ENCODE measurements at places on chromosomes 12 and 14. TPM values are rescaled to one million over a fixed set of nuclear protein-coding genes. Genes with fewer than 3 reads are reported as not detected.

Gene VASH1
- total RNA-seq: 9.0 TPM

Gene GNPTAB
- total RNA-seq: 91.1 TPM

Gene NTF3
- not detected for total RNA-seq

Gene LRTM2
- total RNA-seq: not detected

Gene ESPL1
- 90.5 TPM for total RNA-seq

Gene CACNA2D4
- 8.0 TPM for total RNA-seq

Gene TGM1
- total RNA-seq: 5.8 TPM

Gene DIO3
- total RNA-seq: not detected

Gene PLEKHD1
- total RNA-seq: 0.08 TPM

Gene INHBC
- not detected for total RNA-seq

Gene CD69
- total RNA-seq: 116 TPM

Gene SLCO1A2
- total RNA-seq: not detected

Gene PLXNC1
- 44.3 TPM for total RNA-seq

Gene GDF3
- not detected for total RNA-seq

Gene ASPG
- not detected for total RNA-seq

Gene SCN8A
- total RNA-seq: 0.96 TPM

Gene B4GALNT3
- 4.4 TPM for total RNA-seq

Gene TMEM132C
- total RNA-seq: not detected

Gene CIROP
- total RNA-seq: not detected

Gene WIF1
- not detected for total RNA-seq

Gene PPP1R1A
- not detected for total RNA-seq

Gene SERPINA12
- not detected for total RNA-seq

Gene HOXC5
- total RNA-seq: not detected

Gene ACYP1
- 50.7 TPM for total RNA-seq

Gene DHH
- total RNA-seq: 0.25 TPM

Gene STXBP6
- total RNA-seq: not detected

Gene KRT6C
- not detected for total RNA-seq

Gene FGF23
- not detected for total RNA-seq

Gene CLEC6A
- total RNA-seq: not detected

Gene LRRIQ1
- total RNA-seq: not detected

Gene RPS6KL1
- total RNA-seq: 2.6 TPM

Gene BEGAIN
- 2.3 TPM for total RNA-seq

Gene PTCSC3
- not detected for total RNA-seq

Gene FAM222A
- total RNA-seq: 0.96 TPM

Gene TMEM253
- total RNA-seq: not detected

Gene LRCOL1
- total RNA-seq: not detected

Gene FGF6
- total RNA-seq: not detected

Gene PSMA6
- total RNA-seq: 221 TPM

Gene FAM186B
- total RNA-seq: 0.11 TPM

Gene IFNG-AS1
- total RNA-seq: 5.2 TPM

Gene AQP6
- total RNA-seq: not detected
